ENCODE measurements at places on chromosomes 16 and 17.
A peak's percentile ranks its signal among the peaks of the same experiment; 100 is the strongest.

- no peaks in the 10 kb centered on the region for H3K36me3 ChIP-seq
- DNase-seq: peak; percentile 43
- H3K27me3 ChIP-seq: no peaks in the 10 kb centered on the region
- peak overlapping the region; percentile 5 for H3K4me3 ChIP-seq
- peak overlapping the region; percentile 45 for H3K27ac ChIP-seq
- peaks cover 67% of the 10 kb centered on the region for H3K4me1 ChIP-seq
These were observed 43.6 kb downstream of the TBC1D16 start for GRCh38 chr17:79991924-79992648.

DNA sequence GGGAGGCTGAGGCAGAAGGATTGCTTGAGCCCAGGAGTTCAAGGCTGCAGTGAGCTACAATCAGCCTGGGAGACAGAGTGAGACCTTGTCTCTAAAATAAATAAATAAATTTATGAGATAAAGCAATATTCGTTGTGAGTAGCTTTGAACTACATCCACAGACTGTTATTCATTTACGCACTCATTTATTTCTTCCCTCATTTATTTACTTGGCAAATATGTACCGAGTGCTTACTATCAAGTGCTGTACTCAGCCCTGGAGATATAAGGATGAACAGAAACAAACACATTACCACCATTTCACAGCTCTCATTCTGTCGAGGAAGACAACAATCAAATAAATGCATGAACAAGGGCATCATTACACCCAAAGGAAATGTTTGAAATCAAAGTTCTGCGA is 24.7 kb upstream of the UMOD start:
- no peak for DNase-seq
- peaks cover 5% of the 10 kb centered on the region for H3K27me3 ChIP-seq
- H3K36me3 ChIP-seq: no peaks in the 10 kb centered on the region
- H3K4me1 ChIP-seq: no peaks in the 10 kb centered on the region
- H3K4me3 ChIP-seq: no peak overlapping the region
- H3K27ac ChIP-seq: no peak overlapping the region

DNA sequence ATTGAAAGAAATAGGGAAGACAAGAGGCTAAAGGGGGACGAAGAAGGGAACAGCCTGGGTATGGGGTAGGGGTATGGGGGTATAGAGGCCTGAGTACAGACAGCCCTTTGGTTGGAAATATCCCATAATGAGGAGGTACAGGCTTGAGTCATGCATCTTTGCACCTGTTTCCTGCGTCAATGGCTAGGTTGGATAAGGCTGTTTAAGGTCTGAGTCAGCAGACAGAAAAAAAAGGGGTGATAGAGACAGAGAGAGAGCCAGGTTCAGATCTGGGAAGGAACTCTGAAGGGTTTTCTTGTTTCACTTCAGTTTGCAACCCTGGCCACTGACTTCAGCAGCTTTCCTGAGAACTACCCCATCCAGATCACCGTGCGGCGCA is 8.5 kb downstream of the FNDC8 start:
- peaks cover 11% of the 10 kb centered on the region for H3K36me3 ChIP-seq
- H3K27me3 ChIP-seq: no peaks in the 10 kb centered on the region
- no peak overlapping the region for H3K27ac ChIP-seq
- no peaks in the 10 kb centered on the region for H3K4me1 ChIP-seq
- no peak overlapping the region for H3K4me3 ChIP-seq

- H3K36me3 ChIP-seq: peaks cover 7% of the 10 kb centered on the region
- H3K4me1 ChIP-seq: peaks cover 25% of the 10 kb centered on the region
- H3K4me3 ChIP-seq: no peak overlapping the region
- no peak overlapping the region for H3K27ac ChIP-seq
These were observed 6.4 kb downstream of the ZNF764 start for GRCh38 chr16:30551781-30552180.

DNA sequence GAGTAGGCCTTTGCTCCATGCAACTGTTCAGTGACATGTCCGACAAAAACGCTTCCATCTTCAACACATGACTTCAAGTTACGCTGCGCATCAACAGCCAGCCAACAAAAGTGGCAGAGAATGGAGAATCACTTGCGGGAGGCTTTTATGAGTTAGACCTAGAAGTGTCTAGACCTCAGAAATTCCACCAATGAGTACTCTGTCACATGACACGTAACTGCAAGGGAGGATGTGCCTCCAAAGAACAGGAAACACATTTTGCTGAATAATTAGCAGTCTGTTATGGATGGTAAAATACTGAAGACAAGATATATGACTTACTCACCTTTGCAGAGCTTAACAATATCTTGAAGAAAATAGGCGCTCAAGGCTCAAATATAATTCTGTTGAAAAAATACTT is 62.1 kb downstream of the MYO1D start:
- H3K4me3 ChIP-seq: no peak overlapping the region
- peaks cover 25% of the 10 kb centered on the region for H3K4me1 ChIP-seq
- DNase-seq: no peak
- H3K36me3 ChIP-seq: no peaks in the 10 kb centered on the region

Measured in transverse colon (tissue), 4 donors.